ENCODE measurements at places on chromosomes 4 and X.

GRCh38 chr4:110480031-110480549, 4.1 kb downstream of the ENPEP start:
- peak; percentile 80 for DNase-seq

DNA sequence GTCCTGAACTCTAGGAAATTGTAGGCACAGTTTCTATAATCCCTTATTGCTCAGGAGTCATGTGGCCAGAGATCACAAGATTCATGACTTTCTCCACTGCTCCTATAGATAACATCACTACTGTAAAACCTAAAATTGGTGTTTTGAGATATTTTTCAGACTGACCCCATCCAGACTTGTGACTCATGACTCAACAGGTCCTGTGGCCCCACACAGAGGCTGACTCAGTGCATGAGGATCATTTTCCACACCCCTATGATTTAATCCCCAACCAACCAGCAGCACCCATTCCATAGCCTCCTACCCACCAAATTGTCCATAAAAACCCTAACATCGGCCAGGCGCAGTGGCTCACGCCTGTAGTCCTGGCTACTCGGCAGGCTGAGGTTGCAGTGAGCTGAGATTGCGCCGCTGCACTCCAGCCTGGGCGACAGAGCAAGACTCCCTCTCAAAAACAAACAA, 13.2 kb upstream of the XIAP start:
- DNase-seq: peak; percentile 78

DNA sequence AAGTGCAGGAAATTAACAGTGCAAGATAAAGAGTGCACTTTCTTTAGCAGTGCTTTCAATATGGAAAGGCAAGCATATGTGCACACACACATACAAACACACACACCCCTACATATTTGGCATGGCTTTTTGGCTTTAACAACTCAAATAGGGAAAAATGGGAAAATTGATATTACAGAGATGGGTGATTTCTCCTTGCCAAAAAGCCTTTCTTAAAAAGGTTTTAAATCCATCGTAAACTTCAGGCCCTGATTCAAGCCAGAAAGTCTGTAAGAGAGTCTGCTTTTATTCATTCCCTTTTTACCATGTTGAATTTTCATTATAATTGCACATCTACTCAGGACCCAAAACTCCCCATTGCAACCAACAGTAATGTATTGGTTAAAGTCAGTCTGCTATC, 612.0 kb upstream of the ACTRT1 start:
- DNase-seq: no peak

- no peak for DNase-seq
These were observed 1061.2 kb downstream of the DMD start for GRCh38 chrX:32150141-32150540.

- DNase-seq: peak; percentile 37
These were observed 90.4 kb upstream of the VEGFC start for GRCh38 chr4:176883108-176883550.

DNA sequence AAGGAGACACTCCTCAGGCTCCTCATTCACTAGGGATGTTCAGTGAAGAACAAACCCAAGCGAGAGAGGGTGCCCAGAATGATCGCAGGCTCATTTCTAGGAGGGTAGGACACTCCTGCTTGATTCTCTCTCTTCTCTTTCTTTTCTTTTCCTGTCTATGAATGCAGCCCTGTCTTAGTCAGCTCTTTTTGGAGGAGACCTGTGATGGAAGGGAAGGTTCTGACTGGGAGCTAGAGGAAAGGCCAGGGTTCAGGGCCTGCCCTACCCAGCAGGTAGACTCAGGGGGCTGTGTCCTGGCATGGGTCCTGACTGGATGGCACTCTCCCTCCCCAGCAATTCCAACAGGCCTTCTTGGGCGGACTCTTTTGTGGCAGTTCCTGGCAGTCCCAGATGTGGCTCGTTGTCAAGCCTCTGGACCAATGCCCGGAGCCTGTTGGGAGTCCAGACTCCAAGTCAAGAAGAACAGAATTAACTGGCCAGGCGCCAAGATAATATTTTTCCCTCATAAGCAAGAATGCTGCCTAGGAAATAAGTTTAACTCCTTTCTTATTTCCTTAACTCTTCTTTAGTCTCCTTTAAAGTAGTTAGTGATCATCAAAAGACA, 139.4 kb upstream of the SCML1 start:
- peak; percentile 11 for DNase-seq

- no peak for DNase-seq
These were observed 34.8 kb downstream of the ZFP42 start for GRCh38 chr4:188030401-188030800.

DNA sequence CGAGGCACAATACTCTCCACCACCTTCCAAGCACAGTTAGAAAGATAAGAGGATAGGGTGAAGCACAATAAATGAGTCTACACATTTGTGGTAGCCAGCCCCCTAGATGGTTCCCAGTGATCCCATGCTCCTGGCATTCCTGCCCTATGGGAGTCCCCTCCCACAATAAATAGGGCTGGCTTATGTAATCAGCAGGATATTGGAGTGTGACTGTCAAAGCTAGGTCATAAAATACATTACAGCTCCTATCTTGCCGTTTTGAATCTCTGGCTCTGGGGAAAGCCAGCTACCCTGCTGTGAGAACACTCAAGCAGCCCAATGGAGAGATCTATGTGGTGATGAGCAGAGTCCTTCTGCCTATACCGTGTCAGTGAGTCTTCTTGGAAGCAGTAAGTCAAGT, 198.7 kb upstream of the NOCT start:
- DNase-seq: no peak

GRCh38 chr4:73828956-73829355, 7.5 kb upstream of the CXCL6 start:
- peak; percentile 88 for DNase-seq

- DNase-seq: peak; percentile 83
These were observed 123.1 kb downstream of the BTC start for GRCh38 chr4:74671080-74671698.

- DNase-seq: peak; percentile 8
These were observed 137.9 kb upstream of the ZXDB start for GRCh38 chrX:57453901-57454300.

DNA sequence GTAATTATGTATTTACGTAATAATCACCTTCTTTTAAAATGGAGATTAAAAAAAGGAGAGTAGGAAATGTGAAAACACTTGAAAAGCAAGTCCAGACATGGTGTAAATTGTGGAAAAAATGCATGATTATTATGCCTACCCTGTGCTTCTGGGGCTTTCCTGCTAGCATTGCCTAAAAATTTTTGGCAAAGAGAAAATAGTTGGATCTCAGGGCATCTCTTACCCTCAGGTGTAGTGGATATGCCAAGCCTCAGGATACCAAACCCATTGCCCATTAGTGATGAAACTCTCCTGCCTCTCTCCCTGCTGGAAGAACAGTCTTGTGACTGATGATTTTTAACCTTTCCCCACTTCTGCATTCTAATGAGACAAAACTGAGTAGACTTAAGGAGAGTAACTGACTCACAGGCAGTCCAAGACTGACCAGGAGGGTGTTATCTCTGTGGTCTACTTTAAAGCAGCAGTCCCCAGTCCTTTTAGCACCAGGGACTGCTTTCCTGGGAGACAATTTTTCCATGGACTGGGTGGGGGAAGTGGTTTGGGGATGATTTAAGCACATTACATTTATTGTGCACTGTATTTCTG, 174.6 kb downstream of the ZNF330 start:
- peak; percentile 60 for DNase-seq

- DNase-seq: peak; percentile 51
These were observed 5.9 kb downstream of the COL25A1 start for GRCh38 chr4:109296527-109296926.

DNA sequence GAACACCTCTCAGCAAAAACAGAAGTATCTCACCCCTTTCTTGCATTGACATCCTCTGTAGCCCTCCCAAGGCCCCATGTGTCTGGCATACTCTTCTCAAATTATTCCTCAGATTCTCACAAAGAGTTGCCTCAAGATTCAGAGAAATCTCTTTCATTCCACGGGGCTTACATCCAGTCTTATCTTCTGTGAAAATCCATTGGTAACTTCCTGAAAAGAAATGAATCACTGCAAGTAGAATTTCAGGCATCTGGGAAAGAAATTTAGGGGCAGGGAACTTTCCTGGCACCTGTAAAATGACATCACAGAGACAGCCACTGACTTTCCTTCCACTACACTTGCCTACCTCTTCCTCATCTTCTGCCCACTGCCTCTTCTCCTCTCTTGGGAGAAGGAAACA, 182.5 kb upstream of the ARHGEF9 start:
- no peak for DNase-seq

- no peak for DNase-seq
These were observed 212.0 kb upstream of the AFF2 start for GRCh38 chrX:148288451-148288850.

- DNase-seq: peak; percentile 53
These were observed 62.4 kb upstream of the WDFY3 start for GRCh38 chr4:85028910-85029309.

DNA sequence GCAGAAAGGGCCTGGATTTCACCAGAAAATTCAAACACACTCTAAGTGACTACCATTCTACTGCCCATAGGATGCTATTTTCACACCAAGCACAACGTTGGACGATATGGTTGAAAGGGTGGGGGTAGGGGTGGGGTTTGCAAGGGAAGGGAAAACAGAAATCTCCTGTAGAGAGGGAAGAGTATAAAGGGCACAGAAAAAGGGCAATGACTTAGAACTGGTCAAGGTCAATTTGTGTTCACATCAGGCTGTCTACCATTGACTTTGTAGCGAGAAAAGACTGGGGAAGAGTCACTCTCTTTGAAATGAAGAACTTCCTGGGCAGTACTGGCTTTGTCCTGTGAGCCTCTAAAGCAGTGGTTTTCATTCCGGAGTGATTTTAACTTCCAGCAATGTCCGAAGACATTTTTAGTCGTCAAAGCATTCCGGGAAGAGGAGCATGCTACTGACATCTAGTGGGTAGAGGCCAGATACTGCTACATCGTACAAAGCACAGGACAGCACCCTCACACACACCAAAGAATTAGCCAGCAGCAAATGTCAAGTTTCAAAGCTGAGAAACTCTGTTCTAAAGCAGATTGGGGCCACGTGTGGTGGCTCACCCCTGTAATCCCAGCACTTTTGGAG, 48.4 kb upstream of the SLC7A3 start:
- peak; percentile 60 for DNase-seq

DNA sequence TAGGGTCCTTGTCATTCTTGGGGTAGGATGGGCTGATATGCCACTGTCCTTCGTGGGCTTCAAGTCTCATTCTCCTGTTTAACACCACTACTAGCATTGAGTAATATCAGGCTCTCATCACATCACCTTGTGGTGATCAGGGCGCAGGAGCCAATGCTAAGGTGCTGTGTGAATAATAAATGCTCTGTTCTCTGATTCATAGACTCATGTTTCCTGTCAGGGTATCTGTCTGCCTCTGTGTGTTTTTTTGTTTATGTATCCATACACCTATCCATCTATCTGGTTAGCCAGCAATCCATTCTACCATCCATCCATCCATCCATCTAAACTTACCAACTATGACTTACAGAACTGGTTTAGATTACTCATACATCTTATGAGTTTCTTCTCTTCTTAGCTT, 525.1 kb upstream of the ATOH1 start:
- DNase-seq: no peak

DNA sequence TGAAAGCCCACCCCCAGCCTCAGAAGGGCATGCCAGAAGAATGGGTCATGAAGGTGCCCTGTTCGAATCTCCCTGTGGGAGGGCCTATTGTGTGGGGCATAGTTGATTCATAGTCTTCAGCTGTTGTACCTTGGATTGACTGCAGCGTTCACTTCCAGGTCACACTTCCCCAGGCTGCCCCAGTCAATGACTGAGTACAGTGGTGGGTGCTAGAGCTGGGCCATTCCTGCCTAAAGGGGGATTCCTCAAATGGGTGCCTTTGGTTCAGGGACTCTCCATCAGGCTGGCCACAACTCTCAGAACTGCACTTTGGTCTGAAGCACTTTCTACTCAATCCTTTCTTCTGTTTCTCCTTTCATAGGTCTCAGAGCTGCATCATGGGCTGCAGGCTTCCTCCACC, 35.0 kb upstream of the RASGEF1B start:
- no peak for DNase-seq

GRCh38 chr4:16231570-16232245, 5.4 kb upstream of the TAPT1 start:
- DNase-seq: no peak

Data from iris pigment epithelial cell (primary cell).